ENCODE measurements at places on chromosomes 2 and 18. TPM values are rescaled to one million over a fixed set of nuclear protein-coding genes. Genes with fewer than 3 reads are reported as not detected.
A peak's percentile ranks its signal among the peaks of the same experiment; 100 is the strongest.

Gene TGFA
- 15.8 TPM for total RNA-seq

Gene COL4A4
- total RNA-seq, result 1.4 TPM

Gene CTDSP1
- 58.0 TPM for total RNA-seq

Gene VAMP8
- total RNA-seq, result 91.0 TPM

Gene TUBA4B
- not detected for total RNA-seq

Gene CPLX4
- not detected for total RNA-seq

Gene UCN
- not detected for total RNA-seq

Gene MAP3K19
- total RNA-seq, result not detected

Gene ERMN
- 0.04 TPM for total RNA-seq

Gene CABLES1
- 4.4 TPM for total RNA-seq

DNA sequence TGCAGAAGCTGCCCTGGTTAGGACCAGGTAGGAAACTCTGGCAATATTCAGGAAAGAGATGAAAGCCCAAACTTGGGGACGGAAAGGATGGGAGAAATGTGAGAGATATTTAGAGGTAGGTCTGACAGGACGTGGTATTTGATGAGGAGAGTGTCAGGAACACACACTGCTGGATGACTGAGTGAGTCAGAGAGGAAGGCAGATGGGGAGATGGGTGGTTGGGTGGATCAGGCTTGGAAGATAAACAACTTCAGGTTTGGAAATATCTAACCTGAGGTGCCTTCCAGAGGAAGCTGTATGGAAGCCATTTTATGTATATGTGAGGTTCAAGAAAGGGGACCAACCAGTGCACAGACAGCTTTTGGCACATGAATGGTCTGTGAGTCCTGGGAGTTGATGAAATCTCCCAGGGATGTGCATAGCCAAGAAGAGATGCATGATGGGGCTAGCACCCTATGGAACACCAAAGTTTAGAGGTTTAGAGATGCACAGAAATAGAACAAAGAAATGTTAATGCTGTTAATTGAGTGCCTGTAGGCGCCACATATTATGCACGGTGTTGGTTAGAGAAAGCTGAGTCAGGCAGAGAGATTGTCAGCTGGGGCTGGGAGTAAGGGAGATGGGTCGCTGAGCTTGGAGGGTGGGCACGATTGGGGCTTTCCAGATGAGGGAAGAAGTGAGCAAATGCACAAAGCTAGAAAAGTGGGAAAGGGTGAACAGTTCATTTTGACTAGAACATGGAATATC is 101.0 kb downstream of the VIT start:
- H3K4me3 ChIP-seq, result no peak overlapping the region
- H3K36me3 ChIP-seq, result no peaks in the 10 kb centered on the region
- no peaks in the 10 kb centered on the region for H3K27me3 ChIP-seq

DNA sequence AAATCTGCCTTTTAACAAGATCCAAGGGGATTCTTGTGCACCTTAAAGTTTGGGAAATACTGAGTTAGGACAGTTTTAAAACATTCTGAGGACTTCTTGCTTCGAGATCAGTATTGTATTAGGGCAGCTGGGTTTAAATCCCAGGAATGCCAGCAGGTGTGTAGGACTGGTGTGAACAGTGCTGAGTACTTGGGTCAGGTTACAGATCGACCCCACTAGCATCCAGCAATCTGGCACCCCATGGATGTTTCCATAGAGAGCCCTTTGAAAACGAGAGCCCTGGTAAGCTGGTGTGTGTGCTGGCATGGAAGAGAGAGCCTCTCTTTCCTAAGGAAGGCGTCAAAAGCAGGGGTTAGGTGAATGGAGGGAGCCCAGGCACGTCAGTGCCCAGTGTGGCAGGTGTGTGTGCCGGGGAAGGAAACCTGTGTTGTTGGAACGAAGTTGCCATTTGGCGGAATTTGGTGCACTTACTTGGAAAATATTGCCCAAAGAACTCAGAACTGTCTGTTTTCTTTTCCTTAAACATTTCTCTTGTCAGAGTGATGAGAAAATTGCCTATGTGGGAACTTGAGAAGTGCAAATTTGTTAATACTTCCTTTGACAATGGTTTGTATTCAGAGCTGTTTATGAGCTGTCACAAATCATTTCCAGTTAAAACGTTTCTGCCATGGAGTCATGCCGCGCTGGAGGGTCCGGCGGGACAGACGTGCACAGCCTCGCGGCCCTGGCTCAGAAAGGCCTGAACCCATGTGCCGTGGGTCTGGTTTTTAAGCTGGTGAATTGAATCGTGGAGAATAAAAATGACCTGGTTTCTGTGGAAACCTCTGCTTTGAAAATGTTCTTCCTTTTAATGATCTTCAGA is 38.1 kb downstream of the LDLRAD4 start:
- H3K27me3 ChIP-seq, result no peaks in the 10 kb centered on the region
- peaks cover 13% of the 10 kb centered on the region for H3K4me1 ChIP-seq
- H3K4me3 ChIP-seq, result no peak overlapping the region
- no peak for DNase-seq

DNA sequence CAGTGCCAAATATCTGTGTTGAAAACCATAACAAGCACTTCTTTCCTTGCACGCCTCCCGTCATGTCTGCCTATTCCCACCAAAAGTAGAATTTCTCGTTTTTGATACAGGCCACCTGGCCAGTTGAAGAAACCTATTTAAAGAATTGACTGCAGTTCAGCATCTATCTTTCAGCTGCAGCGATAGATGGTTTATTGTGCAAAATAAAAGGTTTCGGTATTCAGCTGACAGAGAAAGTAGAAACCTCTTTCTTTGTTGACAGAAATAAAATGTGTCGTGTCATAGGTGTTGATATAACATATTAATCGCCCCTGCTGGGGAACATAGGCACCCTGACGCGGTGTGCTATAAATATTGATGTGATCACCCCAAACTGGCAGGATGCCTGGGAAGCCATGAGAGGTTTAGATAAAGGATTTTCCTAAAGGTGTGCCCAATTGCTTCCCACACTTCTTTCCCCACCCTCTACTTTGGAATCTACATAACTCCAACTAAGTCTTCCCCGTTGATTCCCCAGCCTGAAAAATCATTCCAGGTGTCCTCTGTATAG is 570.4 kb downstream of the CCDC85A start:
- no peaks in the 10 kb centered on the region for H3K4me1 ChIP-seq
- H3K27me3 ChIP-seq, result no peaks in the 10 kb centered on the region
- no peak overlapping the region for H3K27ac ChIP-seq
- no peak for DNase-seq

- no peaks in the 10 kb centered on the region for H3K27me3 ChIP-seq
- H3K36me3 ChIP-seq, result no peaks in the 10 kb centered on the region
- peak overlapping the region; percentile 80 for H3K27ac ChIP-seq
- H3K4me3 ChIP-seq, result peak overlapping the region; percentile 90
- DNase-seq, result no peak
These were observed 558 bp downstream of the DNAJC10 start for GRCh38 chr2:182716650-182716979.

DNA sequence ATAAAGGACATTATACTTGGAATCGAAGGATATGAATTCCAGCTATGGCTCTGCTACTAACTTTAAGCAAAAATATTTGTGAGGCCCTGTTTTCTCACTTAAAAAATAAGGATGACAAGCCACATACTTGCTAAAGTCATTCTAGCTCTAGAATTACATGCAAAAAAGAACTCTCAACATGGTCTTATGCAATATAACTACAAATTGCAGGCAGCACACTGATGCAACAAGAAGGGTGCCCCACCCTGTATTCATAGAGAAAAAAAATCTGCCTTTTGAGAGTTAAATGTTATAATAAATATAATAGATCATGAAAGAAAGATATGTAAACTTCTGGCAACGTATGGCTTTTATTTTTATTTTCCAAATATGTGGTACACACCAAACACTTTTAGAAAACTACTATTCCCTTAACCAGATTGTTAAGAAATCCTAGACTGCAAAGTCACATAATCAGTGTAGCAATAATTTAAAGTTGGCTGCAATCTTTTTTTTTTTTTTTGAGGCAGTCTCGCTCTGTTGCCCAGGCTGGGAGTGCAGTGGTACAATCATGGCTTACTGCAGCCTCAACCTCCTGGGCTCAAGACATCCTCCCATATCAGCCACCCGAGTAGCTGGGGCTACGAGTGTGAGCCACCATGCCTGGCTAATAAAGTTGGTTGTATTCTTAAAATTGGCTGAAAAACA is 40.2 kb upstream of the WDSUB1 start:
- H3K27ac ChIP-seq, result no peak overlapping the region
- H3K36me3 ChIP-seq, result no peaks in the 10 kb centered on the region
- no peaks in the 10 kb centered on the region for H3K4me1 ChIP-seq
- H3K27me3 ChIP-seq, result no peaks in the 10 kb centered on the region
- no peak for DNase-seq
- H3K4me3 ChIP-seq, result no peak overlapping the region

DNA sequence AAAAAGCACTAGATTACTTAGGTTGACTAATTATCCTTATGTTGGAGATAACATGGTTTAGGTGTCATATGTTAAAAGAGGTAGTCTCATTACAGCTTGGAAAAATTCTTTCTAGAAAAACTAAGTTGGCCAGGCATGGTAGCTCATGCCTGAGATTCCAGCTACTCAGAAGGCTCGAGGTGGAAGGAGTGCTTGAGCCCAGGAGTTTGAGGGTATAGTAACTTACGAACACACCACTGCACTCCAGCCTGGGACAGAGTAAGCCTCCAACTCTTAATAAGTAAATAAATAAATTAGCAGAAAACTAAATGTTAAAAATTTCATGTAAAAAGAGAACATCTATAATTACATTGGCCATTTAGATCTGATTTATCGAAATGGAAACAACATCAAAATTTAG is 177.2 kb downstream of the NR4A2 start:
- H3K36me3 ChIP-seq, result no peaks in the 10 kb centered on the region
- no peak for DNase-seq
- no peaks in the 10 kb centered on the region for H3K27me3 ChIP-seq
- H3K27ac ChIP-seq, result no peak overlapping the region
- no peak overlapping the region for H3K4me3 ChIP-seq
- H3K4me1 ChIP-seq, result peaks cover 4% of the 10 kb centered on the region

- H3K36me3 ChIP-seq, result no peaks in the 10 kb centered on the region
- H3K4me1 ChIP-seq, result no peaks in the 10 kb centered on the region
- H3K27ac ChIP-seq, result no peak overlapping the region
- H3K27me3 ChIP-seq, result peaks cover 46% of the 10 kb centered on the region
These were observed 61.2 kb upstream of the SPP2 start for GRCh38 chr2:233989221-233989858.

DNA sequence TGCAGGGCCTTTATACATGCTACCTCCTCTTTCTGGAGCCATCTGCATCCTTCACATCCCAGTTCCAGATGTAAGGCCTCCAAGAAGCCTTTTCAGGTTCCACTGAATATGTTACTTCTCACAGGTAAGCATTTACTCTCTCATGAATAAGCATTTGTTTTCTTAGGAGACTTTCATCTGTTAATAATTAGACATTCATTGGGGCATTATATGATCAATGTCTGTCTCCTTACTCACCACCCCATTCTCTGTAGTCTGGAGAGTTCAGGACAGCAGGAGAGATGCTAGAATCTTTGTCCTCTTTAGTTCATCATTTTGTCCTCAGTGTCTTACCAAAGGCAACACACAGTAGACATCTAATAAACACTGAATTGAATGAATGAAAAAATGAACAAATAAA is 185.7 kb downstream of the NCKAP5 start:
- H3K4me1 ChIP-seq, result peaks cover 14% of the 10 kb centered on the region
- no peaks in the 10 kb centered on the region for H3K36me3 ChIP-seq
- no peak for DNase-seq
- no peak overlapping the region for H3K27ac ChIP-seq
- H3K4me3 ChIP-seq, result no peak overlapping the region

DNA sequence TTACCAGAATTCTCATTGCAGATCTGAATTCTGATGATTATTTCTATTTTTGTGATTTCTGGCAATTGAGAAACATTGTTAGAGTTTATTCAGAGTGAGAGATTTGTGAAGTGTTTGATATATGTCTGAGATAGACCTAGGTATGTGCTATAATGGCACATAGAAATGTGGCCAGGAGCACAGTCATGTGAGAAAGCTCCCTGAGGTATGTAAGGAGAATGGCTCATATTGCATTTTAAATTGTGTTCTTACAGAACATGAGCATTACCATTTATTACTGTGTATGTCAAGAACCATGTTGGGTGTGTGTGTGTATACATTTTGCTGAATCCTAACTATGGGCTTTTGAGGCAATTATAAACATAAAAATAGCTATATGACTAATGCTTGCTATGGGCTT is 101.2 kb downstream of the RAPGEF4 start:
- H3K4me1 ChIP-seq, result no peaks in the 10 kb centered on the region
- no peaks in the 10 kb centered on the region for H3K36me3 ChIP-seq
- H3K27me3 ChIP-seq, result no peaks in the 10 kb centered on the region

- no peak for DNase-seq
- no peaks in the 10 kb centered on the region for H3K4me1 ChIP-seq
- no peaks in the 10 kb centered on the region for H3K36me3 ChIP-seq
- no peak overlapping the region for H3K27ac ChIP-seq
These were observed 29.2 kb downstream of the MROH2A start for GRCh38 chr2:233807215-233807865.

GRCh38 chr2:212929971-212930370 is 221.4 kb downstream of the IKZF2 start:
- no peaks in the 10 kb centered on the region for H3K36me3 ChIP-seq
- no peak for DNase-seq
- no peak overlapping the region for H3K4me3 ChIP-seq
- no peak overlapping the region for H3K27ac ChIP-seq
- no peaks in the 10 kb centered on the region for H3K27me3 ChIP-seq
- peaks cover 44% of the 10 kb centered on the region for H3K4me1 ChIP-seq
